Stimulated activated CD8-positive, alpha-beta memory T cell treated with anti-CD3 and anti-CD28 coated beads, Interleukin-15, amount 100 ng/mL, for 4 hours (primary cell): ENCODE measurements at places on chromosomes 5 and 9.

GRCh38 chr5:2817031-2817603 lies 65.6 kb upstream of the IRX2 start:
- no peak for DNase-seq

DNA sequence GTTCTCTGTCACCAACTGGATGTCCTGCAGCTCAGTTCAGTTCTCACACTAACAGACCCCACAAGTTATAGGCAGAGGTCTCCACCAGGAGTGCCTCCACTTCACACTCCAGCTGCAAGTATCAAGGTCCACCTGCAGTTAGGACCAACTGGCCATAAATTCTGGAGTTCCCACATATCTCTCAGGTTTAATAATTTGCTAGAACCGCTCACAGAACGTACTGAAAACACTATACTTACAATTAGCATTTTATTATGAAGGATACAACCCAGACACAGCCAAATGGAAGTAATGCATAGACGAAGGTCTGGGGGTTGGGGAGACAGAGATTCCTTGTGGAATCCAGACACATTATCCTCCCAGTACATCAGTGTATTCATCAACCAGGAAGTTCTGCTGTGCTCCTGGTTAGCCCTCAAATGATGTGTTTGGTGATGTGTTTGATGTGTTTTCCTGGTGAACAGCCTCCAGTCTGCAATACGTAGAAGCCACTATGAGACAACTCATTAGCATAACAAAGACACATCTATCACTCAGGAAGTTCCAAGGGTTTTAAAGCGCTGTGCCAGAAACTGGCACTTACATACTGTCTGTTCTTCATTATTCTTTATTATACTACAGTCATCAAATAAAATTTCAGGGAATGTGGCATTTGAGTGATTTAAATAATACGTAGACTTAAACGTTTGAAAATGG lies 25.4 kb downstream of the OGN start:
- no peak for DNase-seq

GRCh38 chr9:18591261-18591660 lies 117.3 kb downstream of the ADAMTSL1 start:
- no peak for DNase-seq

GRCh38 chr5:39518516-39518915 lies 93.7 kb upstream of the DAB2 start:
- no peak for DNase-seq

GRCh38 chr5:138978581-138978980 lies 103.4 kb upstream of the LRRTM2 start:
- DNase-seq = no peak
